ENCODE measurements at places on chromosomes 12 and 14.

GRCh38 chr12:70643939-70644338 lies 6.7 kb upstream of the PTPRB start:
- DNase-seq = no peak

DNA sequence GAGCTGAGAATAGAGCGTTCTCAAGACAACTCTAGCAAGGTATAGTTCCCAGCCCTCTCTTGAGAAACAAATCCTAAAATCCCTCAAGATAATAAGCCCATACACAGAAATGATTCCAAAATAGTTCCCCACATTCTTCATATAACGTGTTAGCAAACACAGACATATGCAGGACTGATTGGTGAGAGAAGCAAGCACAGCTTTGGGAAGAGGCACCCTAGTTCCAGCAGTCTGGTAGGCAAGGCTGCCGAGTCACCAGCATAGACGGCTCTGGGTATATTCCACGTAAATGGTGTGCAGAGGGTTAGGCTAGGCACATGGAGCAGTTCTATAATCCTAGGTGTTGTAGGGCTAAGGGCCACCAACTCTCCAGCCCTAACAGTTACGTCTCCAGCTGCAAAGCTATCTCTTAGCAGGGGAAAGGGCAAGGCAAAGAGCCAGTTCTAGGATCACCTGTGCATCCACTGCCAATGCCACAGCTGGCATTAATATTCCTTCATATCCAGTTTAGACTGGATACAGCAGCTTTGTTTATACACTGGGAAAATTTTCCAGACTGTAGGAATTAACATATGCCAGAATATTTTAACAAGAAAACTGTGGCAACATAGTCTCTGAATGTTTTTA lies 52.9 kb downstream of the SH2B3 start:
- no peak for DNase-seq

GRCh38 chr14:91202234-91202974 lies 42.1 kb downstream of the GPR68 start:
- peak; percentile 58 for DNase-seq

DNA sequence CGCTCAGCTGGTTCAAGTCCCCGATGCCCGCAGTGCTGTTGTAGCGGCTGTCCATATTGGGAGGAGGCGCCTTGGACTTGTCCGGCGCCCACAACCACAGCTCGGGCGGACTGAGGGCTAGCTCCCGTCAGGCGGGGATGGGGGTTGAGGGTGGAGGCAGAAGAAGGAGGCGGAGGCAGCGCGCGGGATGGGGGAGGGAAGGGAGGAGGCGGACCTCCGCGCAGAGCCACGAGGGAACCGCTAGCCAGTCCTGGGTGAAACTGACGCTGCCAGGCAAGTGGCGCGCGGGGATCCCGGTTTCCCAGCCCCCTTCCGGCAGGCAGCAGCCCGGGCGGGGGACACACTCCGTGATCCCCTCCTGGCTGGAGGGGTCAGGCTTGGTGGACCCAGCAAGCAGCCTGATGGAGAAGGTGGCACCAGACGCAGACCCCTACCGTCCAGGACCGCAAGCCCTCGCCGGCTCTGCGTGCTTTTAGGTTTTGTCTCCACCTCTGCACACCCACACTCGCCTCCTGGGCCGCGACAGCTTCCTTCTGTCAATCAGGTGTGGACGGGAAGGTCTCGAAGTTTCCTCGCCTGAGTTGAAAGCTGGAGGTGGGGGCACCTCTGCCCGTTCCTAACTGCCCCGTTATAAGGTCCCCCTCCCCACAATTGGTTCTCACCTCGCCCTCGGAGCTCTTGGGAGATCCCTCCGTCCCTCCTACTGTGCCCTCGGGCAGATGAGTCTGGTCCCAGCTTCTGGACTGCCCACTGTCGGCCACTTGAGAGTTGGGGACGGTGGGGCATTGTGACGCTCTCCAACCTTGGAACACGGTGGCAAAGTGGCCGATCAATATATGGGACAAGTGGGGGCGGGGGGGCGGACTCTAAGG lies at the start of gene CPNE8:
Gene CPNE8 (minus strand): TSS at position 112 of the 872 bp plus-strand sequence. CDS start 57 bp downstream, at position 55.
- peak; percentile 69 for DNase-seq
